ENCODE measurements at places on chromosomes 2 and 18.

DNA sequence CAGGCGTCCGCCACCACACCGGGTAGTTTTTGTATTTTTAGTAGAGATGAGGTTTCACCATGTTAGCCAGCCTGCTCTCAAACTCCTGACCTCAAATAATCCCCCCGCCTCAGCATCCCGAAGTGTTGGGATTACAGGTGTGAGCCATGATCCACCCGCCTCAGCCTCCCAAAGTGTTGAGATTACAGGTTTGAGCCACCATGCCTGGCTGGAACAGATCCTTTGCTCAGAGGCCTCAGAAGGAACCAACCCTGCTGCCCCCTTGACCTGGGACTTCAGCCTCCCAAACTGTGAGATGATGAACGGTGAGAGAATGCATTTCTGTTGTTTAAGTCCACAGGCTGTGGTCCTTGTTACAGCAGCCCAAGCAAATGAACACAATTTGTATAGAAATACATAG is 67.0 kb downstream of the NCAPH start:
- no peak for DNase-seq

DNA sequence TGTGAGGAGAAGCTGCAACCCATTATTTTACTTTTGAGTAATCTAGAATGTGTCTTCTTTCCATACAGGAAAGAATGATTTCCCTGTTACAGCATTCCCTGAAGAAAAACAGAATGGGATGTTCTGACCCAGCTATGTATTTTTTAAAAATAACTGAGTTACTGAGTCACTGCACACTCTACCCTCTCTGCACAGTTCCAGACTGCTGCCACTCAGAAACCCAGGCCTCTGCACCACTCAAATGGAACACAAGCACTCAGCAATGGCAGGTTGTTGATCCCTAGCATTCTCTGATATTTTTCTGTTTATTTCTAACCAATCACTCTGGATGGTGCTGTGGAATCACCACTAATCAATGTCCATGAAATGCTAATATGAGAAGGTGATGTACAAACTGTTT is 1300.0 kb upstream of the FAM98A start:
- no peak for DNase-seq

DNA sequence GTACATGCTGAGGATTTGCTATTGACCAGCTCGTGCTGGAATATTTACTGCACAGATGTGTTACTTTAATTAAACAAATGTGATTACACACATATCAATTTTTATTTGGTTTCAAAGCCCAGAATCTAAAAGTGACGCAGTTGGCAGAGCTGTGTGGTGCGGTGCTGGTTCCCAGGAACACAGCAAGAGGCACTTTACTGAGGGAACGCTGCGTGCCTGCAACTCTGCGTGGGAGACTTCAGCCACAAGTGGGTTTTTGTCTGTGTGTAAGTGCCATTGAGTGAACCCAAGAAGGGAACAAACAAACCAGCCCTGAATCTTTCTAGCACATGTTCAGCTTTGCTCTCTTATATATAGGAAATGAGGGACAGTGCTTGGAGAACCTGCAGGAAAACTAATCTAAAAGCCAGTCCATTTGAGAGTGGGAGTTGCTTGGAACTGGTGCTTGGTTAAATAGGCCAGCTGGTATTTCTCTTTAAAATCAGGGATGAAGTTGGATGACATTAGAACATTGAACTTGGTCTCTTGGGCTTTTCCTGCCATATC is 196.6 kb upstream of the CELF4 start:
- no peak for DNase-seq

- DNase-seq, result no peak
Observed at GRCh38 chr2:118849226-118850167, 2.0 kb upstream of the EN1 start.

GRCh38 chr18:60196836-60197606 is 175.6 kb downstream of the MC4R start:
- DNase-seq, result no peak

DNA sequence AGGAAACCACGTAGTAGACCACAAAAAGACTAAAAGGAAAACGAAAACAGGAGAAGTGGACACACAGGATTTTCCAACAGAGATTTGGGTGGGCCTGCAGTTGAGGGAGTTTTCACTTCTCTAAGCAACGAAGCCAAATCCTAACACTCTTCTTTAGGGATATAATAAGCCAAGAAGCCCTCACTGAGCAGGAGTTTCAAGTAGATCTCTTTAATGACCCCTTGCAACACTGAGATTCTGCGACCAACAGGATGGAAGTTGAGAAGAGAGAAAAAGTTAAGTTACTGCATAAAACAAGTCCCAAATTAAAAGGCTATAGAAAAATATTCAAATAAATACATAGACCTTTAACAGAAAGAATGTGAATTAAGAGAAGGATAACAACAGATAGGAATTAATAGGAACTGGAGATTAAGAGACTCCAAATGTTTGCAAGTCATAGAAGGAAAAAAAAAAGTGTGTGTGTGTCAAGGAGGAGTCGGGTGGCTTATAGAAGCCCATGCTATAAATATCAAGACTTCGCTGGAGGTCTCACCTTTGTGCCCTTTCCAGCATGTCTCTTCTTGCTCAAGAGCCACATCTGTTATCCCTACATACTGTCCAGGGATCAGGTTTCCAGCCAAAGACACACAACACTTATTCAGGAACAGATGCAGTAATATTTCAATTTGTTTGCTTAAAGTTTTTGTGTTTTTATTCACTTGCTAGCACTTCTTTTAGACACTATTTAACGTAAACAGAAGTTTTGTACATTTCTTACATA is 69.4 kb upstream of the ARHGAP28 start:
- DNase-seq, result no peak

- no peak for DNase-seq
Observed at GRCh38 chr2:153635494-153635893, 156.9 kb upstream of the RPRM start.

DNA sequence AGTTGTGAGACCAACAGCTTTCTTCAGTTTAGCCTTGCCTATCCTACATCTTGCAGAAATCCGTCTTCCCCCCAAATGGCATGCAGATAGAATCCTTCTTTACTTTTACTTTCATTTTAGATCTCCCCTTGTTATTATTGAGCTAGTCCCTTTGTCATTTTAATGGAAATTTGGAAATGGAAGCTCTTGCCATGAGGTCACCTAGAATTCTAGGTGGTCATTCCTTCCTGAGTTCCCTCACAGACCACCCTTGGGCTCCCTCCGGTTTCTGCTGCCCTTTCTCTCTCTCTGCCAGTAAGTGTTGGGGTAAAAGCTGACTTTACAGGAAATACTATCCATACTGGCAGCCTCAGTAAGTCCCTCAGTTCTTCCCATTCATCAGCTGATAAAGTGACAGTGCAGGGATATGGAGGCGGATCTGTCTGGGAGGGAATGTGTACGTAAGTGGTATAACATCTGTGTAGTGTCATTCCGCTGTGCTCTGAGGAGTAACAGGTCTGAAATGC is 30.2 kb downstream of the ARHGAP25 start:
- no peak for DNase-seq

DNA sequence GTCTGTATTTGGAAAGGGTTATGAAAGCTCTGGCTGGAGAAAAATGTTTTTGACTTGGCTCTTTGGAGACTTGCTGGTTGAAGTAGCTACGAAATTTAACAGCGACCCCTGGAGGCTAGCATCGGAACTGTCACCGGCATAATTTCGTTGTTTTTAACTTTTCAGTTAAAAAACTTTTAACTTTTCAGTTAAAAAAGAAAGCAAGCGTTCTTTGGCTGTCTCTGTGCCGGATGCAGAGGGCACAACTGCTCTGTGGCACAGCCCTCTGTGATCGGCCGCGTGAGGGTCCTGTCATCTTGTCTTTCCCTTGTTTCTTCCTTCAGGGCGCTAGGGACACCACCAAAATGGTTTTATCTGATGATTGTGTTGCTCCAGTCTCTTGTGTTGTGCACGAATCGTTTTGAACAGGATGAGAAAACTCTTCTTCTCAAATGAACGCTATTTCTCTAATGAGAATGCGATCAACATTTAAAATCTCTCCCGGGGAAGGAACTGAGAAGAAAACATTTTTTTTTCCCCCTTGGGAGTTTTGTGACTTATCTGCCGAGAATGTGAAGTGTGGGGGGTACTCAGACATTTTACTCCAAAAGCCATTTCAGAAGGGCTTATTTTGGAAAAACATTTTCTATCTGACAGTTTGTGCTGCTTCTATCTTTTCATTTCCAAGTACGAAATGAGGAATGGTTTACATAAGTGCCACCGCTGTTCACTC is 57.1 kb downstream of the ADCYAP1 start:
- DNase-seq, result peak; percentile 1

DNA sequence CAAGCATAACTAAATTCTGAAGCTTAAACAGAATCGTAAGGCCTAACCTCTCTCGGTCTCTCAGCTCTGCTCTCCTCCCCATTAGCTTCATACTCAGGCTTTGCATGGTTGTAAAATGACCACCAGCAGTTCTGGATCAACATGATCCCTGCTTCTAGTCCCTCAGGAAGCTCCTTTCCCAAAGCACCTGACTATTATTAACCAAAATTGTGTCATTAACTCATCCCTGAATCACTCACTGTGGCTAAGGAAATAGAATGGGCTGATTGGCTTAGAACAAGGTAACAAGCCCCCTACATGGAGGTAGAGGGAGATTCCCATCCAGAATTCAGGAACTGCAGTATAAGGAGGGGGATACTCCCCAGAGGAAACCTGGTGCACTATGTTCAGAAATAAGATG is 448.3 kb downstream of the ARHGAP15 start:
- no peak for DNase-seq

GRCh38 chr2:185738679-185739472 is at the start of gene FSIP2:
Gene FSIP2 (plus strand): TSS chr2:185738804. CDS start chr2:185738895, 91 bp downstream.
- no peak for DNase-seq

DNA sequence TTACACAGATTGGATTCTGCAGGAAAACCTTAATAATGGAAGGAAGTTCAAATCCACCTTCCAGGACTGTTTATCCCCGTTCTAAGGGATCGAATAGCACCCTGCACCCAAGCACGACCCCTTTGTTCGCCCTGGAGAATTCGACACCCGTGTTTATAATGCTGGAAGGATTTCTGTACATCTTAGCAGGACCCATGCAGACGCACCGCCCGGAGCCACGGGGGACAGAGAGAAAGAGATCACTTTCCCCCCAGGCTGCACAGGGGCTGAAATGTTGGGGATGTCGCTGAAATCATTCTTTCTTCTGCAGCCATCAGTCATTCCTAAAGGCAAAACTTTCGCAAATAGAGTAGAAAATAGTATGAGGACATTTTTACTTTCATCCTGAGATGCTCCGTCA is 238.7 kb upstream of the SALL3 start:
- DNase-seq, result no peak

GRCh38 chr2:50143822-50144575 is 887.9 kb downstream of the NRXN1 start:
- DNase-seq, result no peak

- DNase-seq, result no peak
Observed at GRCh38 chr18:8480506-8481328, 128.5 kb upstream of the RAB12 start.

GRCh38 chr2:54680397-54681041 is 42.9 kb upstream of the EML6 start:
- DNase-seq, result no peak

DNA sequence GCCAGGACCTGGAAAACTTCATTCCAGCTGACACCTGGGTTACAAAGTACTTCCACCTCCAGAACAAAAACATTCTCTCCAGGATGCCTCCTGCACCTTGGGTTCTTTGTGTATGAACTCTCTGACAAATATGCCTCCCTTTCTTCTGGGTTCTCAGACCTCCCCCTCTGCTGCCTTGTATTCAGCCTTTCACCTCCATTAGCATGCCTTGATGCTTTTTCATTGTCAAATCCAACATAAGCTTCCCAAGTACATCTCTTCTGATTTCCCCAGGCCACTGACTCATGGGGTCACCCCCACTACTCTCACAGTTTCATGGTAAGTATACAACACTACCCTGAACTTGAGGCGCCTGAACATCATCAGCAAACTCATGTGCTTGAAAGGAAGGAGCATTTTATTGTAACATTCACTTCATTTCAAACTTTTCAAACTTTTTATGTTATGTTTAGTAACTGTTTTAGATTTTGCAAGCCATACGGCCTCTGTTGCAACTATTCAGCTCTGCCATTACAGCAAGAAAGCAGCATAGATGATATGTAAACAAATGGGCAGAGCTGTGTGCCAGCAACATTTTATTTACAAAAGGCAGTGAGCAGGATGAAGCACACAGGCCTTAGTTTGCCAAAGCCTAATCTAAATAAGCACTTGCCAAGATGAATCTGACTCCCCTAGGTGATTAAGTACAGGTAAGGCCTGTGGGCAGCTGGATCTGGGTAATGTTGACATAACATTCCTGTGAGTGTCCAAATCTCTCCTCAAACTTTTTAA is 32.5 kb upstream of the MRPS9 start:
- DNase-seq, result no peak

- no peak for DNase-seq
Observed at GRCh38 chr18:9547782-9548181, 66.6 kb downstream of the PPP4R1 start.

DNA sequence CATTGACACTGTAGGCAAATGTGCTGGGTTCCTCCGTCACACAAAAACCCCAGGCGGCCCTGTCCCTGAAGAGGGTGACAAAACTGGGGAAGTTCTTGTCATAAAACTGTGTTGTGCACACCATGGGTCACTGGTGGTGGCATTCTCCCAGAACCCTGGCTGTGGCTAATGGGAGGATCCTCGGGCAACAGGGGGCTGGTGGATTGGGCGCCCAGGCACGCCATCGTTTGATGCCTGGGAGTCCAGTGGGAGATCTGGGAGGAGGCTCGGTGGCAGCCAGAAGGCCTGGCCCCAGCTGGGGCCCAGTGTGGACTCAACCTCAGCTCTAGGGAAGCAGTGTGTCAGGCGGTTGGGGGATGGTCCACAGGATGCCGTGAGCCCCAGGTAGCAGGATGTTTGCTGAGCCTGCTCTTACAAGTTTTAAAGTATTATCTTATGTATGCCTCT is 140.7 kb downstream of the ACOXL start:
- no peak for DNase-seq

DNA sequence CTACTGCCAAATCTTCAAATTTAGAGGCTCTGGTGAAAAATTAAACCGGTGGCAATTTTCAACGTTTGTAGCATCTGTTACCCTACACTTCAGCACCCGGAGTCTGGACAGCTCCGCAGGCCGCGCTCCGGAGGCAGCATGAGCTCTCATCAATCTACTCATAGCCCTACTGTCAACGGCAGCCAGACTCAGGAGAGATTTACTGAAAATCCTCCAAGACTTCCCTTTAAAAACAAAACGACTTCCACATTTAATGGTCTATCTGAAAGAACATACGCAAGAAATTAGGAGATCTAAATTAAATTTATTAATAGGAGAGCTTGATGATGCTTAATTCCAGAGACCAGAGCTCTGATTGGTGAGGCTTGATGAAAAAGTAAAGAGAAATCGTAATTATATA is 970 bp upstream of the ADCYAP1 start:
- DNase-seq, result no peak
